Smooth muscle cell of the coronary artery (primary cell): ENCODE measurements at places on chromosomes 12 and 14. TPM values are rescaled to one million over a fixed set of nuclear protein-coding genes. Genes with fewer than 3 reads are reported as not detected.

Gene DDIT3
- 44.0 and 89.6 TPM in 2 replicates for total RNA-seq

Gene MGAT4C
- under 0.01 and 0.23 TPM in 2 replicates for total RNA-seq

Gene PDE3A
- 2.7 and 32.4 TPM in 2 replicates for total RNA-seq

Gene KRT3
- total RNA-seq: not detected in 2 replicates

Gene INSM2
- not detected in 2 replicates for total RNA-seq

Gene ESRRB
- not detected in 2 replicates for total RNA-seq

Gene VRTN
- total RNA-seq: not detected in 2 replicates

Gene CCDC38
- total RNA-seq: not detected in 2 replicates

Gene PKP2
- total RNA-seq: 0.35 and 2.3 TPM in 2 replicates

Gene PAX9
- total RNA-seq: 0.12 TPM in 1 of 2 replicates, not detected in the other

Gene C14orf39
- not detected in 2 replicates for total RNA-seq

Gene CLEC4C
- not detected in 2 replicates for total RNA-seq

Gene PLBD1
- 0.38 and 1.1 TPM in 2 replicates for total RNA-seq

Gene PTPN6
- total RNA-seq: 0.08 TPM in 1 of 2 replicates, not detected in the other

Gene CLBA1
- total RNA-seq: 7.6 and 8.9 TPM in 2 replicates

Gene ASPG
- not detected in 2 replicates for total RNA-seq

Gene EXOC3L4
- 0.35 TPM in 1 of 2 replicates, not detected in the other for total RNA-seq
